Sciatic nerve (tissue), 2 donors: ENCODE measurements at places on chromosomes 5 and 9. TPM values are rescaled to one million over a fixed set of nuclear protein-coding genes. Genes with fewer than 3 reads are reported as not detected.

DNA sequence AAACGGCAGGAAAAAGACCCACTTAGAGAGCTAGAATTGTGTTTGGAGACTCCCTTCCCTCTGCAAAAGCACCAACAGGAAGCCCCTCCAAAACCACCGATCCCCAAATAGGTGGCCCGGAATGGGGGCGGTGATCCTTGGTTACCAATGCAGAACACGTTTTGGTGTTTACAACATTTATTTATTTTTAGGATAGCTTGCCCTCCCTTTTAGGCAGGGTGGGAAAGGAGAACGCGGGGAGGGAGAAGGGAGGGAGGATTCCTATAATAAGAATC, 579 bp upstream of the NTRK2 start:
- no peak for DNase-seq

GRCh38 chr5:54727874-54728587, 210.5 kb downstream of the SNX18 start:
- no peak for DNase-seq

DNA sequence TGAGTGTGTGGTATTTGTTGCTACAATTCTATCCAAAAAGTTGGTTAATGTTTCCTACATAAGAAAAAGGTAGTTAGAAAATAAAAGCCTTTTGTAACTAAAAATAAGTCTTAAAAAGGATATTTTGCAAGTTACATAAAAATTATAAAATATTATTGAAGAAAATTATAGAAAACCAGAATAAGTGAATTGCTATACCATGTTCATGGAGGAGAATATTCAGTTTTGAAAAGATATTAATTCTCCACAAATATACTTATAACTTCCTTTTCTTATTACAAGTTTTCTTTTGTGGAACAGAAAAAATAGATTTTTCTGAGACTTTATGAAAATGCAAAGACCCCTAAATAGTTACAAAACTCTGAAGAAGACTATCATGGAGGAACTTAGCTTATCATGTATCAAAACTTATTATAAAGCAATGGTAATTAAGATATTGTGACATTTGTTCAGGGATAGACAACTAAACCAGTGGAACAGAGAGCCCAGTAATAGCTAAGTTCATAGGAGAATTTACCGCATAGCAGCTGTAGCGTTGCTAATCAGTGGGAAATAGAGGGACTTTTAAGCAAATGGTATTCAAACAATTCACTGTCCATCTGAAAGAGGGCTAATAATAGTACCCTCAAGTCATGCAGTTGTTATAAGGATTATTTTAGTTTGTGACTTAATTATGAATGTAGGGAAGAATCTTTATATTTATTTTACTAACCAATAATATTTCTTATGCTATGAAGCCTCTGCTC, 515.2 kb upstream of the ZNF608 start:
- DNase-seq, result no peak

Gene IL5
- total RNA-seq, result not detected

Gene ARID3C
- total RNA-seq, result 1.2 TPM
